Activated T-cell treated with anti-CD3 and anti-CD28 coated beads, Interleukin-2, amount 50 U/mL, for 48 hours (primary cell): ENCODE measurements at places on chromosomes 4 and X.

- DNase-seq = no peak
Measured at GRCh38 chrX:150032742-150033141, 94.5 kb upstream of the EOLA2 start.

DNA sequence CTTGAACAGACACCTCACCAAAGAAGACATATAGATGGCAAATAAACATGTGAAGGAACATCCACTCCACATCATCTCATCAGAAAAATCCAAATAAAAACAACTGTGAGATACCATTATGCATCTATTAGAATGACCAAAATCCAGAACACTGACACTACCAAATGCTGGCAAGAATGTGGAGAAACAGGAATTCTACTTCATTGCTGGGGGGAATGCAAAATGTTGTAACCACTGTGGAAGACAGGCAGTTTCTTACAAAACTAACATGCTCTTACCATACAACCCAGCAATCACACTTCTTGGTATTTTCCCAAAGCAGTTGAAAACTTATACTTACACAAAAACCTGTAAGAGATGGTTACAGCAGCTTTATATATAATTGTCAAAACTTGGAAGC is 38.2 kb upstream of the ANTXR2 start:
- DNase-seq = no peak

- no peak for DNase-seq
Measured at GRCh38 chr4:123826896-123827295, 430.3 kb downstream of the SPRY1 start.

DNA sequence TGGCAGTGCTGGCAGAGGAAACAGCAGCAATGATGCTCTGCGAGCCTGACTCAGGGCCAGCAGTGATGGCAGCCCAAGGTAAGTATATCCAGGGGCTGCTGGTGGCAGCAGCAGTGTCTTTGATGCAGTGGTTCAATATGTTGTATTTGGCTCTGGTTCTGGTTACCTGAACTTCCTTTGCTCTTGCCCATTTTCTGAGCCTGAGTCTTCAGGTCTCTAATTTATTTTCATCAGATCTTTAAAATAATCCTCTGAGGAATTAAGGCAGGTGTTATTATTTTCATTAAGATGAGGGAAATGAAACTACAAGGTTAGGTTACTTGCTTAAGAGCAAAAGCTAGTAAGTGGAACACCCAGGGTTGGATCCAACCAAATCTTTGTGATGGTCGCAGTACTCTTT is 102.8 kb upstream of the BMP2K start:
- DNase-seq = no peak

- peak; percentile 59 for DNase-seq
Measured at GRCh38 chrX:15158736-15159406, 111.0 kb downstream of the ASB9 start.

DNA sequence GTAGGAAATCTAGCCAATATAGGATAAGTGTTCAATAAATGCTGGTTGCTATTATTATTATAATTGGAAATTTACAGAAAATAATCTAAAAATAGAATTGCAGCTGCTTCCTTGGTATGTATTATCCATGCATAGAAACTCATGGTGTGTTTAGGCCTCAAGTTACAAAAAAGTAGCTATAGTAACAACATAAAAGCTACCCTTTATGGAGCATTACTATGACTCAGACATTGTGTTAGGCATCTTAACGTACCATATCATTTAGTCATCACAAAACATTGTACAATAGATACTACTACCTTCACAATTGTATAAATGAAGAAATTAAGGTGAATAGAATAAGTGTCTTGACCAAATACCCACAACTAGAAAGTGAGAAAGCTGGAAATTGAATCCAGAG is 126.9 kb upstream of the NRK start:
- DNase-seq = no peak

DNA sequence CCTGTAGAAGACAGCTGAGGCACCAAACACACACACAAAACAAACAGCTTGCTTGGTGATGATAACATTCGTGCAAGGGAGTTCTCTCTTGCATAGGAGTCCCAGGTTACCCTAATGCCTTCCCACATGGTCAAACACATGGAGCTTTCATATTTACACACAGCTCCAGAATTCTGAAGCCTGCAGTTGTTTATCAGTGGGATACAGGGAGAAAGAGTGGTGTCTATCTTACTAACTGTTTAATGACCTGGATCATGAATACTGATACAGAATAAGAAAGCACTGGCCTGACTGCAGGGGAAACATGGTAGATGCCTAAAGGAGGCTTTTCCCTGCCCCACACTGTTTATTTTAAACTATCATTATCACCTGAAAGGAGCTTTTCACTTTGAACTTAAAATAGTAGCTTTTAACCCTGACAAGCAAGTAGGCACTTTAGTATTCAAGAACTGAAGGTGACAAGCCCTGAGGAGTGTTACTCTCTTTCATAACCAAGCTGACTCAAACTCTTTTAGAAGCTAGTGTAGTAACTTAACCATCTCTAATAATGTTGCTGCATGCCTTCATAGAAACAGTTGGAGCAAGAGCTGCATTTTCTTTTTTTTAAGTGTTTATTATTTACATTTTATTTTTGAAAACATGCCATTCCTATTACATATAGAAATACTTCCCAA is 15.6 kb downstream of the TET2 start:
- DNase-seq = no peak
